ENCODE measurements at places on chromosomes 7 and 10. TPM values are rescaled to one million over a fixed set of nuclear protein-coding genes. Genes with fewer than 3 reads are reported as not detected.

The ATP6V0A4 gene
- not detected for total RNA-seq

DNA sequence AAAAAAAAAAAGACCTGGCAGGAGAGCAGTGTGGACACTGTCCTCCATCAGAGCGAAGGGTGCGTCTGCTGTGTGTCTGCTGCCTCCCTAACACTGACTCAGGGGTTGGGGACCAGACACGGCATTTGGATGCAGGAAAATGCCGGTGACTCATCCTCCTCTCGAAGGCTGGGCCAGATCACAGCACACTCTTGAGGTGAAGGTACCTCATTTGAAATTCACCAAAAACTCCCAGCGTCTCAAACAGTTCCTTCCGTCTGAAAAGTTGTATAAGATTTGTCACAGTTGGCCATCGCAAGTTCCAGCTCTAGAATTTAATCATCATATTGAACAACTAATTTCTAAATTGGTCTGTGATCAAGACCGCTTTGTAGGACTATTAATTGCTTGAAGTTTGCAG is 118.1 kb upstream of the LYZL2 start:
- no peak for DNase-seq

- no peak for DNase-seq
These were observed 121.2 kb downstream of the ZMIZ1 start for GRCh38 chr10:79189853-79190435.

The HOXA10 gene
- 22.1 TPM for total RNA-seq

GRCh38 chr7:80916770-80917741 is 1.8 kb downstream of the SEMA3C start:
- DNase-seq, result peak; percentile 78

The OR2A42 gene
- not detected for total RNA-seq

DNA sequence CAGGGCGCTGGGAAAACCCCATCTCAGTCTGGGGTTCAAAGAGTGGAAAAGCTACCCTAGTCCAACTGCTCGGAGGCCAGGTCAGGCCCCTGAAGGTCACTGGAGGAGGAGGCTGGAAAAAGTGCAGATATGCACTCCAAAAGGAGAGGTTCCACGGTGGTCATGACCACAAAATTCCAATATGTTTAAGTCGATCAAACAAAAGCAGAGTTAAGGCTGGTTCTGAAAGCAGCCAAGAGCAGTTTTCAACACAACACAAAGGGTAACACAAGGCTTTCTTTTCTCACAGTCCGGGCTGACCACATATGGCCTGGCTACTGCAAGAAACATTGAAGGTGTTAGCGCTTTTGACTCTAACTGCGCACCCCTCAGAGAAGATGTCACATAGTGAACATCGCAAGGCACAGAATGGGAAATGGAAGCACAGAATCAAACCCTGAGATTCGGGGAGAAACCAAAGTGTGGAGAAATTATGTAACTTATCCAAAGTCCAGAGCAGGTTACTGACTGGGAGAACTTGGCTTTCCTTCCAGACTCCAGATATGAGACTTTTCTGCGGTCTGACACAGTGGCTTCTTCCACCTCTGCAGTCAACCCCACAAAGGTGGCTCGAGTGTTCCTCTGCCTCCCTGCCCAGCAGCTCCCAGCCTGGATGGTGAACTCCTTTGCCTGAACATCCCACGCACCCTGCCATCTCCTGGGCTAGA is 1.3 kb upstream of the GRB10 start:
- no peak for DNase-seq

GRCh38 chr7:43850348-43851116 is 18.8 kb downstream of the MRPS24 start:
- DNase-seq, result no peak

Measured in Caki2 (cell line).